ENCODE measurements at places on chromosomes 7 and 10.

DNA sequence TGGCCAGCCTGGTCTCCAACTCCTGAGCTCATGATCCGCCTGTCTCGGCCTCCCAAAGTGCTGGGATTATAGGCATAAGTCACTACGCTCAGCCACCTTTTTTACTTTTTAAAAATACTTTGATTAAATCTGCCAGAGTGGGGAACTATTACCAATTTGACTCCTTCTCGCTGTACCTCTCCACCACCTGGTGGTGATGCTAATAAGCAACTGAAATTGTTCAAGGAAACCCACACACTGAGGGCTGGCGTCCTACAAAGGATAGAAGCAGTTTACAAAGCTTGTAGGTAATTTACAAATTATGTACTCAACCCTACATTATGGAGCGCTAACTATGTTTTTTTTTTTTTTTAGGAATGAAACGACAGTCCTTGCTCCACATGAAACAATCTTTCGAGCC is 111.1 kb downstream of the CPED1 start:
- no peak for DNase-seq

DNA sequence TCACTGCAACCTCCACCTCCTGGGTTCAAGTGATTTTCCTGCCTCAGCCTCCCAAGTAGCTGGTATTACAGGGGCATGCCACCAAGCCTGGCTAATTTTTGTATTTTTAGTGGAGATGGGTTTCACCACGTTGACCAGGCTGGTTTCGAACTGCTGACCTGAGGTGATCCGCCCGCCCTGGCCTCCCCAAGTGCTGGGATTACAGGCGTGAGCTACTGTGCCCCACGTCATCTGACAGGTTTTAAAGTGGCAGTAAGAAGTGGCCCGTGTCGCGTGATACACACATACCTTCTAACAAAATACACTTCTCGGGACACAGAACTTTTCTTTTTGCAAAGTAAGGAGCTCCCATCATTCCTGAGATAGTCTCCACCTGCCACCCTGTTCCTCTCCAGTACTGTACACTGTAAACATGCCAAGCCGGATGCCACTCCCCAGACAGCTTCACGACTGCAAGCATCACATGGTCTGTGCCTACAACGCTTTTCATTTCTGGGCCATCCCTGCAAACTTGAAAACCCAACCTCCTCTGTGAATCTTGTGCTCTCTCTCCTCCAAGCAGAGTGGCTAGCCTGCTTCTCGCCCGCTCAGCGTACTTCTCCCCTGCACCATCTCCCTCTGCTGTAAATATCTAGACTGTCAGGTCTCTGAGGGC is 256.3 kb upstream of the KLF14 start:
- DNase-seq = no peak

DNA sequence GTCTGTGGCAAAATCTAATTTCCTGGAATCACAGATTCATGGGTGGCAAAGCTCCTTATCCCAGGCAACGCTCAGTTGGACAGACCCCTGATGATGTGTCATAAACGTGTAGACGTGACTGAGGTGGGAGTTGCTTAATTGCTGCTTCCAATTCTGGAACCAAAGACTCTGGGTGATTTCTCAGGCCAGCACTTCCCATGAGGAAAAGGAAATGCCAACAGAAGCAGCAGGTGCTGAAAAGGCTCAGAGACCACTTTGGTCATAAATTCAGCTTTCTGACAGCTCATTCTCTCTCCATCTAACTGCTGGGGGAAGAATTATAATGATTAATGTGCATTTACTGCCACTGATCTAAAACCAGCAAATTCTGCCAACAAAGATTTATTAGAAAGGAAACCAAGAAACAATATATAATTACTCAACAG is 88.7 kb downstream of the OSBPL3 start:
- no peak for DNase-seq

- no peak for DNase-seq
Observed at GRCh38 chr10:8283986-8284385, 229.5 kb downstream of the GATA3 start.

- no peak for DNase-seq
Observed at GRCh38 chr10:1157615-1157933, 101.4 kb downstream of the WDR37 start.

DNA sequence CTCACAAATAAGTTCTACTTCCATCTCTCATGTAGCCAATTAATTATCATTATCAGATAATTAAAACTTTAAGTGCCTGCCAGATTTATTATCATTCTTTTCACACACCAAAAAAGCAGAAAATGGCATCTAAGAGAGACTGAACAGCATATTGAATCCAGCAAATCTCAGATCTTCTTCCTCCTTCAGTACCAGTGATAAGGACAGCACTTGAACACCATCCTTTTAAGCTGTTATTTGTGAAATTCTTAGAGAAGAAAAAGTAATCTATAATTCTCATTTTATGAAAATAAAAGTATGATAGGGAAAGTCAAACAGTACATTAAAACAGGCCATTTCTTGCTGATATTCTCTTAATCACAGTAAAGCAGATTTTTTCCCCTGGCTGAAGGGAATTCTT is 104.5 kb downstream of the ELAPOR2 start:
- no peak for DNase-seq

- no peak for DNase-seq
Observed at GRCh38 chr10:88507826-88508453, 75.2 kb downstream of the RNLS start.

DNA sequence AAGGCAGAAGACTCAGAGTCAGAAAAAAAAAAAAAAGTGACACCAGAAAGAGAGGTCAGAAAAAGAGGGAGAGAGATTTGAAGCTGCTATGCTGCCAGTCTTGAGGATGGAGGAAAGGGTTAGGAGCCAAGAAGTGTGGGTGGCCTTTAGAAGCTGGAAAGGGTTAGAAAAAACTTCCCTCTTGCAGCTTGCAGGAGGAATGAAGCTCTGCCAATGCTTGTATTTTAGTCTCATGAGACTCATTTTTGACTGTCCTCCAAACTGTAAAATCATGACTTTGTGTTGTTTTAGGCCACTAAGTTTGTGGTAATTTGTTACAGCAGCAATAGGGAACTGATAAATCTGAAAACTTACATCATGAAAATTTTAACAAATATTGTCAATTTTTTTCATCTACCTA is 127.7 kb upstream of the NOBOX start:
- DNase-seq = no peak

DNA sequence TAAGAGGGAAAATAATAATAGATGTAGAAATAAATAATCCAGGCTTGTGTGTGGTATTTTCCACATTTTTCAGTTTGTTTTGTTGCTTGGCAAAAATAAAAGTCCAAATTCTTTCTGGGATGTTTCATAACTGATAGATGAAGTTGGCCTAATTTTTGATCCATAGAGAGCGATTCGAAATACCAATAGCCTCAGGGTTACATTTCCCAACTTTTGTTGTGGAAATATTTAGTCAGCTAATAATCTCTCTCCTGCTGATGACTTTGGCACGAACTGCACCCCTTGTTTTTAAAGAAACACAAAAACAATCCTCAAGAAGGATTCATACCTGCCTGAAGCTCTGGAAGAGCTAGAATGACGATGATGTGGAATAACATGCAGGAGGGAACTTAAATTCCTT is 483.2 kb downstream of the ADRA2A start:
- DNase-seq = no peak

GRCh38 chr7:130904031-130904757 is 170.2 kb upstream of the KLF14 start:
- DNase-seq = no peak

DNA sequence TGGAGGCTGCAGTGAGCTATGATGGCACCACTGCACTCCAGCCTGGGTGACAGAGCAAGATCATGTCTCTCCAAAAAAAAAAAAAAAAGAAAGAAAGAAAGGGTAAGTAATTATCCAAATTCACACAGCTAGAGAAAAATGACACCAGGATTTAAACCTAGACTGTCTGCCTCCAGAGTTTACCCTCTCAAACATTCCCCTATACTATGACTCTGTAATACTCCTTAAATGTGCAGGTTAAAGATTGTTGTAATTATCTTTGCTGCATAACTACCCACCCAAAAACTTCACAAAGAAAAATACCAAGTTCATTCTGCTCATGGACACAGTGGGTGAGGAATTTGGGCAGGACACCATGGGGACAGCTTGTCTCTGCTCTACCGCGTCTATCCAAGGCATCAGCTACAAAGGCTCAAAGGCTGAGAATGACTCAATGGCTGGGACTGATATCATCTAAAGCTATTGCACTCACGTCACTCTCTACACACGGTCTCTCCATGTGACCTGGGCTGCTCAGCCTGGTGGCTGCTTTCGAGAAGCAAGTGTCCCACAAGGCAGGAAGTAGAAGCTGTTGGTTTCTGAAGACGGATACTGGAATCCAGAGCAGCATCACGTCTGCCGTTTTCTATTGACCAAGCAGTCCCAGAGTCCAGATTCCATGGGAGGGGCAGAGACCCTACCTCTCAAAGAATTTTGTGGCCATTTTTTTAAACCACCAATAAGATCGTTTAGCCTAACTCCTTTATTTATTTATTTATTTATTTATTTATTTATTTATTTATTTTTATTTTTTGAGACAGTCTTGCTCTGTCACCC is 185.7 kb upstream of the AUTS2 start:
- no peak for DNase-seq

Data from activated CD4-positive, alpha-beta T cell treated with anti-CD3 and anti-CD28 coated beads, Interleukin-2, amount 50 U/mL, for 1 hour (primary cell).